ENCODE measurements at places on chromosomes 11 and 22.
A peak's percentile ranks its signal among the peaks of the same experiment; 100 is the strongest.

DNA sequence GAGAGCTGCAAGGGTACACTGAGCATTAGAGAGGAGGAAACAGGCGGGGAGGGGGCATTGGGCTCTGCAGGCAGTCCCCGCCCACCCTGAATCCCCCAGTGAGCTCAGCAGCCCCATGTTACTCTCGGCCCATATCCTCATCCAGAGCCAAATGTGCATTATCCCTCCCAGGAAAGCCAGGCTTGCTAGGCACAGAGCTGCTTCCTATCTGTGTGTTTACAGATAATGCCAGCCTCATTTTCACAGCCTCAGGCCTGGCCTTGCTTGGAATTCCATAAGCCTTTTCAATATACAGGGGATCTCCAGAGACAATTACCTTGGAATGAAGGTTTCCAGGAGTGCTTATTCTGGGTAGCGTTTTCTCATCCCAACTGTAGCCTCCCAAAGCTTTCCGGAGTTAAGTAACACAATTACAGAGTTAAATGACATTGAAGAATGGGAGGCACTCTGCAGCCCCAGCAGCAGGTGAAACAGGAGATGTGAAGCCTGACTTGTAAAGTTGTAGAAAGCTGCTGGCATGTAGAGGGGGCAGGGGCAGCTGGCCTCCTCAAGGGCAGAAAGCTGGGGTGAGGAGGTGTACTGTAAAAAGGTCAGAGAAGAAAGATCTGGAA lies 91.5 kb upstream of the TBCEL start:
- DNase-seq = no peak

DNA sequence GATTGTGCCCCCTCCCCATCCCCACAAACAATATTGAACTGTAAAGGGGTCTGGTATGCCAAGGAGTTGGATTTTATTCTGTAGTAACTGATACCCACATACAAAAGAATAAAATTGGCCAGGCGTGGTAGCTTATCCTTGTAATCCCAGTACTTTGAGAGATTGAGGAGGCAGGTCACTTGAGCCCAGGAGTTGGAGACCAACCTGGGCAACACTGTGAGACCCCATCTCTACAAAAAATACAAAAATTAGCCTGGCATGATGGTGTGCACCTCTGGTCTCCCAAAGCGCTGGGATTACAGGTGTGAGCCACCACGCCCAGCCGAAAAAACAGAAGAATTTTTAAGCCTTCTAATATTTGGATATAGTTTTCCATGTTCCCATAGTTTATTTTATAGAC lies 4.2 kb upstream of the GLB1L3 start:
- DNase-seq = no peak

DNA sequence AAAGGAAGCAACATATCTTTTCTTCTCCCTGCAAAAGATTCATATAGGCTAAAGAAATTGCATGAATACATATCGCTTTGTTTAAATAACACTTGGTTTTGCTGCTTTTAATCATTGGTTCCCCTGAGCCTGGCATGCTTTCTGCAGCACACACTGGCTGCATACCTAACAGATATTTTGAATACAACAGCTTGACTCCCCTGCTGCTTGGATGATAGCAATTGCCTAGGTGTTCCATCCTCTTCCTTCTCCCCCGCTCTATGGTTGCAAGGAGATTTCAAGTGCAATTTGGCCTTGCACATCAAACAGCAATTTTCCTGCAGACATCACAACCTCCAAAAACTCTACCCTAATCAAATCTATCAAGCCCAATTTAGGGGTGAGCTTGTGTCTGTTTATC lies 430.0 kb downstream of the NTM start:
- DNase-seq = no peak

GRCh38 chr11:65118097-65118837 lies 766 bp upstream of the ZNHIT2 start:
- no peak for DNase-seq

- no peak for DNase-seq
These were observed 656 bp downstream of the SRRD start for GRCh38 chr22:26484360-26484706.

- DNase-seq = no peak
These were observed 164.4 kb downstream of the TEAD1 start for GRCh38 chr11:12838463-12839123.

- no peak for DNase-seq
These were observed 143.7 kb upstream of the SORL1-AS1 start for GRCh38 chr11:121596195-121597155.

GRCh38 chr11:68743539-68743938 lies 7.8 kb downstream of the TESMIN start:
- no peak for DNase-seq

GRCh38 chr11:10496296-10496936 lies 41.4 kb downstream of the AMPD3 start:
- no peak for DNase-seq

DNA sequence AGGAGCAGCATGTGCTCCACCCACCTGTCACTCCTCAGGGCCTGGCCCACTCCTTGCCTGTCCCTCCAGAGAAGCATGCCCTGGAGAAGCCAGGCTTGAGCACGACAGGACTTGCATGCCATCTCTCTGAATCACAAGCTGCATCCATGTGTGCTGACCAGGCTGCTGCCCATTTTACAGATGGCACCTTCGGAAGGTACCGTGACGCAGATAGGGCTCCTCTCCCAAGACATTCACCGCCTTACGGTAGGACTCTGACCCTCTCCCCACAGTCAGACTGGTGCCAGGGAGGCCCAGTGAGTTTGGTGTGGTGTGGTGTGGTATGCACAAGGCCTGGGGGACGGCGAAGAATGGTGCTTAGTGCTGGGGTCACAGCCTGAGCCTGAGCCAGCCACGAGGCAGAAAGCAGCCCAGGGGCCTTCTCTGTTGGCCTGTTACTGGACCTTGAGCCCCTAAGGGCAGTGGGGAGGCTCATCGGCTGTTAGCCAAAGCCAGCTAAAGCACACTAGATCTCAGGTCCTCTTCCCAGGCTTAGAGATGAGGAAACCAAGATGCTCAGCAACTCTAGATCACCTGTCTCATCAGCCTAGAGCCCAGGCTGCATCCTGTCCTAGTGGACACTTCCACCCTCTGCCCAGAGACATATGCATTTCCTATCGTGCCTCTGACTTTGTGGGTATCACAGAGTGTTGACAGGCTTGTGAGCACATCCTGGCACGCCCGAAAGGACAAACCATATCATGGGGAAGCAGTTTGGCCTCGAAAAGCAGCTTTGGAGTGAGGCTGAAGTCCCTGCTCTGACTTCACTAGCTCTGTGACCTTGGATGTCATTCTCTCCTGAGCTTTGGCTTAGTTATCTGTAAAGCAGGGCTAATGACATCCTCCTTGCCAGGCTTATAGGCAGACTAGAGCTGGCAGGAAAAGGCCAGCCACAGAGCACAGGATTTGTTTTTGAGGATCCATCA lies 17.8 kb downstream of the CYB5R2 start:
- DNase-seq = no peak

DNA sequence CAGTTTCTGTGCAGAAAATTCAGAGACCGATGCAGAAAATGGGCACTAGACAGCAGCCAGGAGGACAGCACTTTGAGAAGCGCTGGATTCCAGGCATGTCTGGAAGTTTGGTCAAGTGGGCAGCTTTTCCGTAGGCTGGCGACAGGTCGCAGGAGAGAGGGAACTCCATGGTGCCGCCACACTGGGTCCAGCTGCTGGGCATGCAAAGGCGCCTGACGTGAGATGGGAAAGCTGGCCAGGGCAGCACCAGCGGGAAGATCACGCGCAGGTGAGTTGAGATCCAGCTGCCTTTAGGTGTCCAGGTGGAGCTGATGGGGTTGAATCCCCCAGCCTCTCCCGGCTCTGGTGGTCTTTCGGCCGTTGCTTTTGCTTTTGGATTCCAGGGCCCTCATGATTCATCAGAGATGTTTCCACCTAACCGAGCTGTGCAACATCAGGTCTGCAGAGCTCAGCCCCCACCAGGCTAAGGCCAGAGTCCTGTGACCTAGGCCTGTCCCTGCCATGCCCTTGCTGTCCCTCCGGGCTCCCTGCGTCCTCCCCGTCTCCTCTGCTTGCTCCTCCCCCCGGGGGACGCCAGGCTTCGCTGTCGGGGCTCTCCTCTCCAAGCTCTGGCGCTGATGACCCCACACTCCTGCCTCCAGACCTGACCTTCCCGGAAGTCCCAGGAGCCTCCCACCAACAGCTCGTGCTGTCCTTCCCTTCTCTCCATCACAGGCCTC lies 1001.7 kb downstream of the BRD1 start:
- DNase-seq = no peak

DNA sequence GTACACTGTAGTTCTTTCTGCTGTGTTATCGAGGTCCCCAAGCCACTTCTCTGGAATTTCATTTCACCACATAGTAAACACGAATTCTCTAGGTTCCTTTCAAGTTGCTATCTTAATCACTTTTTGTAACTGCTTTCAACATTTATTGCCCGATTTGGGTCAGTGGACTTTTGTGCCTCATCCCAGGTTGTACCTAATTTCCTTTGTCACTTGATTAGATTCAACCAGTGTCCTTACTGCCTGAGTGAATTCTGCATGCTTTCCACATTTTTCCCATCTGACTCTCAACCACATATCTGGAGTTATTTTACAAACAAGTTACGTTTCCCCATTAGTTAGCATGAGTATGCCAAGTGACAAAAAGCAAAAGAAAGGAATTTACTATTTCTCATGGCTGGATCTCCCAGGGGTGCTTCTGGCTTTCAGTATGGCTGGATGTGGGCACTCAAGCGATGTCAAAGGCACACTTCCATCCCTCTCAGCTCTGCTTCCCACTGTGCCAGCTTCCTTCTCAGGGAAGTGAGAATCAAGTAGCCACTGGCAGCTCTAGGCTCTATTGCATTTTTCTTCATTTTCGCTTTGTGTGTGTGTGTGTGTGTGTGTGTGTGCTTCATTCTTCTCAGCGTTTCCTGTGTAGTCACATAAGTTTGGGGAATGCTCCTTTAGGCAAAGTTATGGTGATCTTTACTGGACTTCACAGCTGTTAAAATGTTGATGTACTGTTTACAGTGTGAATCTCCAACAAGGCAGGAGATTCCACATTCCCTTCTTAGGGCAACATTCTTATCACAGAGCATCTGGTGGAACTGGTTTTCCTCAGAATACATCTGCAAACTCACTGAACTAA lies 128.9 kb downstream of the DBX1 start:
- no peak for DNase-seq

DNA sequence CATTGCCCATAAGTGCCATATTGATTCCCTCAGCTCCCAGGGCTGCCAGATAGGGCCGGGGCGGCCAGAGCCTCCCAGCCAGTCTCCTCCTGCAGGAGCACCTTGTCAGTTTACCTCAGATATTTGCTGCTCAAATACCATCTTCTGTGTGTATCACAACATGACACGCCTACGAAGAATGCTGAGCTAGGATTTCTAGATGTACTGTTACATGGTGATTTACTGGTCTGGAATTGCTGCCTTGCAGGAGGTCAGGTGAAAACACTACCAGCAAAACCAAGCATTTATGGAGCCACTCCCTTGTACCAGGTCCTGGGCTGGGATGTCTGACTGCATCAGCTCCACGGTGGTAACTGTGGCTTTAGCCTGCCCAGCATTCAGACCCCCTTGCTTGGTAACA lies 11.8 kb downstream of the MICAL3 start:
- DNase-seq = no peak

- DNase-seq = peak; percentile 44
These were observed 2.4 kb upstream of the IFITM2 start for GRCh38 chr11:304915-305843.

GRCh38 chr11:1693327-1694063 lies 3.5 kb upstream of the KRTAP5-6 start:
- peak; percentile 59 for DNase-seq

DNA sequence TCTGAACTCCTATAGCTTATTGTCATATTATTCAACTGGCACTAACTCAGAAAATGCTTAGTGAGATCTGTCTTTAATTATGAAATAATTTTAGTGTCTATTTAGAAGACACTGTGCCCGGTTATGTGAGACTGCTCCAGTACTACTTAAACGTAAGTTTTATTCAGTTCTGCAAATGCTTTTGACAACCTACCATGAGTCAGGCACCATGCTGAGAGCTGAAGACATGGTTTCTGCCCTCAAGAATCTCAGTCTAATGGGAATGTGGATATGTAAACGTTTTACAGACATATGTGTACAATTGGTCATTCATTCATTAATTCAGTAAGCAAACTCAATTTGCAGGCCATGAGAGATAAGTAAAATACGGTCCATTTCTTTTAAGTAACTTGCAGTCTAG lies 40.0 kb downstream of the DCUN1D5 start:
- no peak for DNase-seq

DNA sequence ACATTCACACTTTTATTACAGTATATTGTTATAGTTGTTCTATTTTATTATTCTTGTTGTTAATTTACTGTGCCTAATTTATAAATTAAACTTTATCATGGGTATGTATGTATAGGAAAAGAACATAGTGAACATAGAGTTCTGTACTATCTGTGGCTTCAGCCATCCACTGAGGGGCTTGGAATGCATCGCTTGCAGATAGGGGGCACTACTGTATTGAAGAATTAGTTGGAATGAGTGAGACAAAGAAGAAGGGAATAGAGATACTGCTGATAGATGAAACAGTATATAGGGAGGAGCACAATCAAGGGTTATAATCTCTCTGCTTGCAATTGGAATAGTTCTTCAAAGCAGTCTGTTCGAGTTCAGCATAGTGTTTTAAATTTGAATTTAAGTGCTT lies 432.2 kb downstream of the RAB38 start:
- no peak for DNase-seq

- DNase-seq = no peak
These were observed 578.0 kb downstream of the INSC start for GRCh38 chr11:15692739-15693138.

DNA sequence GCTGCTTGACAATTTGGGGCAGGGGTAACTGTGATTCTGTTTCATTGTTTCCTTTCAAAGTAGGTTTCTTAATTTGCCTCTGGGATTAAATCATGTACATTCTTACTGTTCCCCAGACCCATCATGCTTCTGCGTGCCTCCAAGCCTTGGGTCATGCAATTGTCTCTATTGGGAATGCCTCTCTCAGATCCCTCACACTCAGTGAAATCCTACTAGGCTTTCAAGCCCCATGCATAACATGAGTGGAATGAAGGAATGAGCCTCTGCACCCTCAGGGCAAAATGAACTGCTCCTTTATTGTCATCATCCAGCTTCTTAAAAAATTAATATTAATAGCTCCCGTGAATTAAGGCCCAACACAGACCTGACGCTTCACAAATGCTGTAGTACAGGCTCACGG lies 381.7 kb downstream of the TENM4 start:
- DNase-seq = no peak
